Fibroblast of skin of right biceps (primary cell): ENCODE measurements at places on chromosomes 6 and 20.

DNA sequence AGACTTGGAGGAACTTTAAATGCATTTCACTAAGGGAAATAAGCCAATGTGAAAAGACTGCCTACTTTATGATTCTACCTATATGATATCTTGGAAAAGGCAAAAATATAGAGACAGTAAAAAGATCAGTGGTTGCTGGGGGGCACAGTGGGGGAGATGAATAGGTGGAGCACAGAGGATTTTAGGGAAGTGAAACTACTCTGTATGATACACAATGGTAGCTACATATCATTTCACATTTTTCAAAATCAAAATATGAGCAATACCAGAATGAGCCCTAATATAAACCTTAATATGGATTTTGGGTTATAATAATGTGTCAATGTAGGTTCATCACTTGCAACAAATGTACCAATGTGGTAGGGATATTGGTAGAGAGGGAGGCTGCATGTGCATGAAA lies 161.4 kb upstream of the HTR1E start:
- DNase-seq = no peak

DNA sequence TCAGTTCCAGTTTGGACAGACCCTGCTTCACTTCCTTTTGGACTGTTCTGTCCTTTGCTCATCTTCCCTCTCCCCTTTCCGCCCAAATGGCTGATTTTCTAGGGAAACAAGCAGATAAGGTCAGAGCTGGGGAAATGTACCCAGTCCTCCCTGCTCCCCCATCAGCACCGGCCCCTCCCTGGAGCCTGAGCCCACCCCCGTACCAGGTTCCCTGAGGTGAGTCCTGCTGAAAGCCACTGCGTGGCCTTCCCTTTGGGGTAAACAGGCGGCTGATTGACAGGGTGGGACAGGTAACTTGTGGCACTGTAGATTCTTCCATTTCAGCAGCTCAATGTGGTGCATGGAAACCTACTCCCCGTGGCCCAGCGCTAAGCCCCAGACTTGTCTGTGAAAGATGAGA lies 70.5 kb downstream of the NPEPL1 start:
- DNase-seq = no peak

DNA sequence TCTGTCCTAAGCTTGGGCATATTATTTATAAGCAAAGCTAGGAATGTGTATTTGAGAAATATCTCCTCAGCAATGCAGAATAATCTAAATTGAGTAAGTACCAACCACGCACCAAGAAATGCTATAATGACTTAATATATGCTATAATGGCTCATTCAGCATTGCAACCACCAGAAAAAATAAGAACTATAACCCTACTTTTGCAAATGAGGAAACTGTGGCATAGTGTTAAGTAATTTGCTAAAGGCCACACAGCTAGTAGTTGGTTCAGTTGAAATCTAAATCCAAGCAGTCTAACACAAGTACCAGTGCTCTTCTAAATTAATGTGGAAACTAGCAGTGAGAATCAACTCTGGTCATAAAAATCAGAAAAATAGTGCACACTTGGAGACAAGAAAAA lies 35.7 kb downstream of the HBS1L start:
- no peak for DNase-seq

DNA sequence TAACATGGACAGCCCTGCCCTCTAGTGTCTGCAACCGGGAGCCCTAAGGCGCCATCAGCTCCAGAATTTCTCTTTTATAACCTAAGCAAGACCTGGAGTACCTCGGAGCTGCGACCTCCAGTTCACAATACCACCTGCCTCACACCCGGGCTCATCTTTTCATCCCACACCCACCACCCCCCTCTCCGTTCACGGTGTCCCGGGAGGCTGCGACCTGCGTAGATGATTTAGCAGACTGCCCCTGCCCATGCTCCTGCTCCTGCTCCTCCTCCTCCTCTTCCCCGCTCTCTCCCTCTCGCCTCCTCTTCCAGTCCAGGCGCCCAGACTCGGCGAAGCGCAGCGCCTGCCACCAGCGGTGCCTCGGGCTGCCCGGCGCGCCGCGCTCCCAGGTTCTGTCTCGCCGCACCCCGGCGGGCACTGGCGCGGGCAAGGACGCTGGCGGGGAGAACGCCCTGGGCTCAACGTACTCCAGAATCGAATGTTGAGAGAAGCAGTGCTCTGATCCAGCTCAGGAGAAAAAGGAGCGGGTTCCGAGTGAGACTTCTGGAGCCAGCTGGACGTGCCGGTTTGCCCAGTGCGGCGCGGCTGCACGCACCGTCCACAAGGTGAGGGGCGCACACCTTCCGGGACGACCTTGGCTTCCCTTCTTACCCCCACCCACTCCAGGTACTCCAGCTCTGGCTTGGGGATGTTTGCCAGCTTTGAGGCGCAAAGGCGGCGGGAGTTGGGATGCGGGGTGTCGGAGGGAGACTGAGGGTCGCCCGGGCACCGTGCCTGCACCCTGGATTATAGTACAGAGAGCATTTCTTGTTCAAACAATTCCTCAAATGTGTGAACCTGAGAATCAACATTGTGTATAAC lies at the start of gene HTR1E:
Gene HTR1E (plus strand): TSS at position 310 of the 861 bp plus-strand sequence. CDS start 77,807 bp downstream, outside the sequence.
- DNase-seq = no peak

DNA sequence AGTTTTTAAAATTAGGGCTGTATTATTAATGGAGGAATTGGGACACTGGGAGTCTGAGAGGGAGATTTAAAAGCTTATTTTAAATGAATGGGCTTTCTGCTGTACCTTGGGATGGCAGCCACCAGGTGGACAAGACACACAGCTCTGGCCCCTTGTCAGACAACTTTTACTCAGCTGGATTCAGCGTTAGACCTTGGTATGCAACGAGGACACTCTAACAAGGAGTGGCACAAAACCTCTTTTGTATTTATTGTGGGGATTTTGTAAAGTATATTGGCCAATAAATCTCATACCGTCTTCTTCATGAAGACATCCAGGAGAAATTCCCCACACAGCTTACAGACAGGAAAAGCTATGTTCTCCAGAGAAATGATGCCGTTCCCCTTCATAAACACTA lies 105.7 kb downstream of the LCA5 start:
- DNase-seq = no peak

DNA sequence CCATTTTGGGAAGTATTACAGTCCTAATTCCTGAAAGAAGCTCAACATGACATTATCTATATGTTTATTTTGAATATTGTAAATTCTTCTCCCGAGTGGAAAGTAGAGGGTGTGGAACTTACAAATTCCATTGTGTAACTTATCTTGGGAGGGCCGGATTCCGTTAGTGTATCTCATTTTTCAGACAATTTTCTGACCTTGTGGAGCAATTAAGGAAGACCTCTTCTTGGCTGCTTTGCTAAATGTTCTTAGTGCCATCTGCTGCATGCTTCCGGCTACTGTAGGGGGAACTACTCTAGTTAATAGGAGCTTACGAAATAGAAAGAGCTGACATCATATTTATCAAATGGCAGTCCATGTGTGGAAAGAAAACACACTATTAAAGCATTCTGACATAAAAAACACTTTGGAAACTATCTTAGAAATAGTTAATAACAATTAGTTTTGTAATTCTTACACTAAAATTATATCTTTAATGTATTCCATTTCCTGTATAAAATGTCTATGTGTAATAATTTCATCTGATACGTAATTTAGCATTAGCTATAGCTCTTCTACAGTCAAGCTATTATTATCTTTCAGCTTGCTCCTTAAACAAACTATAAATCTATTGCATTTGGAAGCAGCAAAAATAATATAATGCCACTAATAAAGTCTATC lies 41.5 kb upstream of the KCNQ5 start:
- DNase-seq = peak; percentile 85

DNA sequence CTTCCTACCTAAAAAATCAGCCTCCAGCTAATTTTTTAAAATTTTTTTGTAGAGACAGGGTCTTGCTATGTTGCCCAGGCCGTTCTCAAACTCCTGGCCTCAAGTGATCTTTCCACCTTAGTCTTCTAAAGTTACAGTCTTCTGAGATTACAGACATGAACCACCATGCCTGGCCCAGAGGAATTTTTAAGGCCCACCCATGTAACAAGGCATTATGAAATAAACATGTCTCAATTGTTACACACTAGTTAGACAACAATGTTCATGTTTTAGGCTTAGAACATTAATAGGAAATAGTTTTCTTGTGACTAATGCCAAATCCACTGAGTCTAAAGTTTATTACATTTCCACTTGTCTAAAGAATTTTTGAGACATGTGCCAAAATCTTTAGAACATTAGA lies 221.2 kb downstream of the LAMA2 start:
- peak; percentile 69 for DNase-seq

GRCh38 chr6:107740496-107741190 lies 83.5 kb downstream of the SCML4 start:
- DNase-seq = no peak

GRCh38 chr20:7136886-7137285 lies 369.4 kb downstream of the BMP2 start:
- no peak for DNase-seq

- no peak for DNase-seq
These were observed 22.9 kb downstream of the PPP1R3G start for GRCh38 chr6:5108068-5108467.

DNA sequence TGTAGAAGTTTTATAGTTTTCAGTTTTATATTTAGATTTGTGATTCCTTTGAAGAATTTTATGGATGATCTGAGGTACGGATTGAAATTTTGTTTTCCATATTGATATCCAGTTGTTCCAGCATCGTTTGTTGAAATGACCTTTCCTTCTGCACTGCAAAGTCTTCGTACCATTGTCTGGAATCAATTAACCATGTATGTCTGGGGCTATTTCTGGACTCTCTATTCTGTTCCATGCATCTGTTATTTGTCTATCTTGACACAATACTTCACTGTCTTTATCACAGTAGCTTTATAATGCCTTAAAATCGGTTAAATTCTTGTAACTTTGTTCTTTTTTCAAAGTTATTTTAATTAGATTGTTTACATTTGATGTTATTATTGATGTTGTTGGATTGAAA lies 154.9 kb downstream of the FARS2 start:
- no peak for DNase-seq
